ENCODE measurements at places on chromosomes 13 and 19.

DNA sequence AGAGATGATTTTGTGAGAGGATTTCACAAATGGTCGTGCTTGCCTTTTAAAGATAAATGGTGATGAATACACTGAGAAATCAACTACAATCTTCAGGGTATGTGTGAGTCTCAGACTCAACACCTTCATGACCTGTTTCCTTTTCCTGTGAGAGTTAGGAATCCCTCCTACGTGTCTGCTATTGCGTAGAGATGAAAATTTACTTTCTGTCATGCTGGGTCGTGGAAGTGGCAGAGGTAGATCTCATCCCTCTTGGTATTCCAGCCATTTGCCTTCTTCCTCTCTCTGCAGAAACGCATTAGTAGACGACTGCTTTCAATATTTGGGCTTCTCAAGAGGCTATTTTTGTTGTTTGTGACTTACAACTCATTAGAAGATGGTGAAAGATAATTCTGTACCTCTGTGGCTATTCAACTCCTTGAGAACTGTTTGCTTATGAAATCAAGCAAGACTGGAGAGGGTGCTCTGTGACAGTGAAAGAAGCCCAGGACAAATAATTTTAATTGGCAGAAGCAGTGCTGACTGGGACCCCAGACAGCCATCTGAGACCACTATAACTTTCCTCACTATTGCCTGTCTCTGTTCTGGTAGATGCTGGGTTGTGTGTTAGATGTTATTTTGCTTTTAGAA lies 233.1 kb downstream of the LACC1 start:
- no peak for DNase-seq

- DNase-seq, result no peak
These were observed 9.4 kb downstream of the AP1M1 start for GRCh38 chr19:16207063-16207462.

DNA sequence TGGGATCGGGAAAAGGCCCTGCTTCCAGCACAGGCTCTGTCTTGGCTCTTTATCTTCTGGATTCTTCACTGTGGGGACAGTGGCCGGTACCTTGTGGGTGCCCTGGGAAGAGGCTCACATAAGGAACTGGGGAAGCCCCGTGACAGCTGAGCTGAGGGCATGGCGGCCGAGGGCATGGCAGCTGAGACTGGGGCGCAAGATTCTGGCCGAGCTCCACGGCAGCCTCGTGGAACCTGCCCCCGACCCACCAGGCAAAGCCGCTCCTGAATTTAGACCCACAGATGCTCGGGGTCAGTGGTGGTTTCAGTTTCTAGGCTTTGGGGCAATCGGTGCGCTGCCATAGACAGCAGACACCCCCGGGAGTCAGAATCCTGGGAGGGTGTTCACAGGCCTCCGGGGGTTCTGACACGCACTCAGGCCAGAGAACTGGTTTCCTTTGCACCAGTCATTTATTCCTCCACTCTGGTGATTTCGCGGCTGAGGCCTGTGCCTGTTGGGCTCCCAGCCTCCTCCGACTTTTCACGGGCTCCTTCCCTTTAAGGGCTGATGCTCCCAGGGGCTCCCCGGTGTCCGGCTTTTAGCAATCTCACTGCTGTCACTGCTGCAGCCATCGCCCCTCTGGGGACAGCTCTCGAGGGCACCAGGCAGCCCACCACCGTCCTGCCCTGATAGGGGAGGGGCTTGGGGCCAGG lies 117.6 kb downstream of the TEX29 start:
- DNase-seq, result no peak

DNA sequence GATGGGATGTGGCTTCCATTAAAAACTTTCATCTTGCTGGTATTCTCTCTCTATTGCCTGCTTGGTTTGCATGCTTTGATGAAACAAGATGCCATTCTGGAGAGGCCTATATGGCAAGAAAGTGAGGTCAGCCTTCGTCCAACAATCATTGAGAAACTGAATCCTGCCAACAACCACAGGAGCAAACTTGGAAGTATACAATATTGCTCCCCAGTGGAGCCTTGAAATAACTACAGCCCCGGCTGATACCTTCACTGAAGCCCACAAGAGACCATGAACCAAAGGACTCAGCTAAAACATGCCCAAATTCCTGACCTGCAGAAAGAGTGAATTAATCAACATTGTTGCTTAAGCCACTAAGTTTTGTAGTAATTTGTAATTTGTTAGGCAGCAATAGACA lies 82.5 kb upstream of the FGF14 start:
- no peak for DNase-seq

GRCh38 chr19:35509018-35509652 lies 4.3 kb downstream of the DMKN start:
- peak; percentile 11 for DNase-seq

- no peak for DNase-seq
These were observed 41.4 kb upstream of the IGSF23 start for GRCh38 chr19:44571830-44572580.

GRCh38 chr13:46211116-46211482 lies 629 bp upstream of the LRRC63 start:
- DNase-seq, result no peak

GRCh38 chr13:30731361-30732045 lies 3.8 kb upstream of the ALOX5AP start:
- no peak for DNase-seq

DNA sequence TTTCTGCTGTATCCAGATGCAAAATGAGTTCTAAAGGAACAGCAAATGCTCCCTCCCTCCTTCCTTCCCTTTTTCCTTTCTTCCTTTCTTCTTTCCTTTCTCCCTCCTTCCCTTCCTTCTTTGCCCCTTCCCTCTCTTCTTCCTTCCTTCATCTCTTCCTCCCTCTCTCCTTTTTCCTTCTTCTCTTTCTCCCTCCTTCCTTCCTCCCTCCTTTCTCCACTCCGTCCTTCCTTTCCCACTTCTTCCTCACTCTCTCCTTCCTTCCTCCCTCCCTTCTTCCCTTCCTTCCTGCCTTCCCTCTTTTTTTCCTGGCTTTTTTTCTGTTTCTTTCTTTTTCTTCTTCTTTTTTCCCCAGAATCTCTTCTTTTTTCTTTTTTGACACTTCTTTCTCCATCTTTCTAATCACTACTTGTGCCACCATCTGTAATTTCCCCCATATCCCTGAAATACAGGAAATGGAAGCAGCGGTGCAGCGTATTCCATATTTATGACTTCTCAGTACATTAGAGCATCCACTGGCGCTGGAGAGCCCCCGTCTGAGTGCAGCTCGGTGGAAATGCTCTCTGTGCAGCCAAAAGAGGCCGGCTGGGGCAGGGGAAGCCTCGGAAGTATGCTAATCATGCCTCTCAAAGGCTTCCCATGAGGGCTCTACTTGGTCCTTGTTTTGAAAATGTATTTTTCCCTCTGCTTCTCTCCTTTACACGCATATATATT lies 275.6 kb downstream of the TSHZ3 start:
- DNase-seq, result no peak

DNA sequence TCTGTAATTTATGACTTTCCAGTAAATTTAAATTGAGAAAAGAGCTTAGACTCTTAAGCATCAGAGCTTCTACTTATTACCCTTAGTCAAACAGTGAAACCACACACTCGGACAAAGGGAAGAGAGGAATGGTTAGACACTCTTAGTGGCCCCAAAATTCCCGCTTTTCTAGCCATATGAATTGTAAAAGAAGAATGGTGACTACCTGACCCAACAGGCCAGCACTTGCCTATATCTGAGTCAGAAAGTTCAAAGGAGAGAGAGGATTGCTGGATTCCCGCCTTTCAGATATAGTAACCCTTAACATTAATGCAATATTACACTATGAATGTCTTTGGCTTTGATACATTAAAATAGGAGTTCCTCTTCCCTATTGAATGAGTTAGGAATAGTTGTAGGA lies 317.3 kb downstream of the PCDH17 start:
- DNase-seq, result no peak

DNA sequence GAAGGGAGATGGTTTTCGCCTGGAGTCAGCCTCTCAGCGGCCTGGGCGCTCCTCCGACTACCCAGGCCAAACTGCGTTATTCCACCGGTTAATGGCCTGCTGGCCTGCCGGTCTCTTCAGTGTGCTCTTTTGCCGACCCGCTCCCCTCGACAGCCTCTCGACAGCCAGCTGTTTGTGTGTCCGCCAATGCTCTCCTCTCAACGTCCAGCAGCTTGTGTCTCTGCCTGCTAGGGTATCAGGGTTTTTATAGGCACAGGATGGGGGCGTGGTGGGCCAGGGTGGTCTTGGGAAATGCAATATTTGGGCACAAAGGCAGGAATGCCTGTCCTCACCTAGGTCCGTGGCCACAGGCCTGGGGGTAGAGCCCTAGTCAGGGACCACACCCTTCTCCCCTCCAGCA lies 1.5 kb upstream of the ZNF235 start:
- DNase-seq, result no peak

DNA sequence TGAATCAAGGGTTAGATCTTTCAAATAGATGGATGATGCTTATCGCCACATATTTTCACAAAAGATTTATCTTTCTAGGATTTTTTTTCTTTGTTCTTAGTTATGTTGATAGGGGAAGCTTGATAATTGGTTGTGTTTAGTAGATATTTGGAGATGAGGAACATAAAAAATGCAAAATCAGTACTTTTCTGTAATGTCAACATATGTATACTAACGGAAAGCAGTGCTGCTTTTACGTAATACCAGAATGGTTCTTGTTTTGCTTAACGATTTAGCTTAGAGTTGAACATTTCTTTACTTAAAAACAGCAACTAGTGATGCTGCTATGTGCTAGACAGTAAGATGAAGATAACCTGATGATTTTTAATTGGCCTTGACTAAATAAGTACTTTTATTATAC lies 3.0 kb downstream of the ZMYM2 start:
- no peak for DNase-seq

DNA sequence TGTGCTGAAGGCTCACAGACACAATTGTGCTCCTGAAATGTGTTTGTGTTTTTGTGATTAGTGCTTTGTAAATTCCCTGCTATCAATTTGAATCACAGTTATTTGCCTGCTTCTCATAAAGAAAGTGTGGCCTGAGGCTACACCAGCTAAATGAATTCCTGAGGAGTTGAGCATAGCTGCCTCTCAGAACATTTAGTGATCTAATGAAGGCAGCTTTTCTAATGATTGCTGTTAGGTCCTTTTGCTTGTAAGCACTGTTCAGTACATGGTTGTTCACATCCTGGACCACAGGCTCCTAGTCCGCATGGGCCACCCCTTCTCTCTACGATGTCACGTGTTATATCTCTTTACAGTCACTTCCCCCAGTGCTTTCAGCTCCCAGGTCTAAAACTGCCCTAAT lies 238.2 kb downstream of the B3GLCT start:
- DNase-seq, result no peak

- no peak for DNase-seq
These were observed 284.8 kb downstream of the RBM26 start for GRCh38 chr13:79121286-79121685.

- peak; percentile 72 for DNase-seq
These were observed 5.5 kb downstream of the EPS8L1 start for GRCh38 chr19:55080968-55081769.

DNA sequence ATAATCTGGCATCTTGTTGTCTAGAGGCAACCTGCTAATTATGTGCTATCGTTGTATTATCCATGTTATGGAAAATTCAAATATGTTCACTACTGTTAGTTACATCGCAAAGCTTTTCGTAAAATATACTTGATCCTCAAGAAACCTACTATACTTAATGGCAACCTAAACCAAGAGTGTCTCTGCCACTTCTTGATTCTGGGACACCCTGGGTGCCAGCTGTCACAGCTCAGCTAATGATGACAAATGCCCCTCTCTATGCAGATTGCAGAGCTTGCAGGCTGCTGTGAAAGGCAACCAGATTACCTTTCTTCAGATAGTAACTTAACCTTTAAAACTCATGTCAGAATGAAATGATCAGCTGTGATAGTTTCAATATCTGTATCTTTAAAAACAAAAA lies 8.9 kb upstream of the MAB21L1 start:
- DNase-seq, result no peak

- no peak for DNase-seq
These were observed 87.0 kb upstream of the TSHZ3 start for GRCh38 chr19:31436121-31436776.

GRCh38 chr13:113110852-113111315 lies 5.3 kb downstream of the F7 start:
- no peak for DNase-seq

GRCh38 chr13:45688577-45688976 lies 13.5 kb upstream of the CBY2 start:
- DNase-seq, result no peak

- no peak for DNase-seq
These were observed 988 bp upstream of the CCDC169 start for GRCh38 chr13:36298535-36299068.

DNA sequence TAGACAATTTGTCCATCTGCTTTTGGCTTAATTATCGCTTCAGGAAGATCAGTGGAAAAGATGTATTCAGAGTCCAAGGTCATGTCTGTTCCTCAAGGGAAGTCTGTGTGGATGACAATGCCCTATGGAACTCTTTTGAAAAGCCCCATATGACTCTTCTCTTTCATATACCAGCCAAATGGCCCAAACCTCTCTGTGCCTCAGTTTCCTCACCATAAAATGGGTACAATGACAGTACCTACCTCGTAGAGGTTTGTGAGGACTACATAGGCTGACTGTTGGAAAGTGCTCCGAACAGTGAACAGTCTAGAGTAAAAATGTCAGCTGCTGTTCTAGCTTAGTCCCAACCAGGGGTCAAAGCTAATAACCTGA lies 104.6 kb downstream of the COL4A2 start:
- no peak for DNase-seq

- no peak for DNase-seq
These were observed 28.6 kb upstream of the CYP2B6 start for GRCh38 chr19:40962460-40962961.

- no peak for DNase-seq
These were observed 109.1 kb downstream of the PCDH9 start for GRCh38 chr13:67120872-67121531.

DNA sequence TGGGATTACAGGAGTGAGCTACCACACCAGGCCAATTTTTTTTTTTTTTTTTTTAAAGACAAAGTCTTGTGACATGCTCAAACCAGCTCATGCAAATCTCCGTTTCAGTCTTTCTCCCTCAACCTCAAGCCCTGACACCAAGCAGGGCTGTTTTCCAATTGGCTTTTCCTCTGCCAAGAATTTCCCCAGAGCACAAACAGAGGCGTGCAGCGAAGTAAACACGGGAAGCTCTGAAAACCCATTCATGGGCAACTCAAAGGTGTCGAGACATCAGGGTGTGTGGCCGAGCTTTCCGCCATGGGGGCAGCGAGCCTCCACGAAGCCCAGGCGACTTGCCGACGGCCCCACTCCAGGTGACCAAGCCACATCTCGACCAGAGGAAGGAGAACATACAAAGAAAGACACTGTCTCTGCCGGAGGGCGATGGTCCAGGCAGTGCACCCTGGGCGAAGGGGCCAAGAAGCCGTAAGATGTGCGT lies 70.0 kb downstream of the INSR start:
- DNase-seq, result no peak

GRCh38 chr19:7349961-7350711 lies 1.4 kb downstream of the ARHGEF18 start:
- peak; percentile 32 for DNase-seq
